ENCODE measurements at places on chromosomes 4 and X.
A peak's percentile ranks its signal among the peaks of the same experiment; 100 is the strongest.

DNA sequence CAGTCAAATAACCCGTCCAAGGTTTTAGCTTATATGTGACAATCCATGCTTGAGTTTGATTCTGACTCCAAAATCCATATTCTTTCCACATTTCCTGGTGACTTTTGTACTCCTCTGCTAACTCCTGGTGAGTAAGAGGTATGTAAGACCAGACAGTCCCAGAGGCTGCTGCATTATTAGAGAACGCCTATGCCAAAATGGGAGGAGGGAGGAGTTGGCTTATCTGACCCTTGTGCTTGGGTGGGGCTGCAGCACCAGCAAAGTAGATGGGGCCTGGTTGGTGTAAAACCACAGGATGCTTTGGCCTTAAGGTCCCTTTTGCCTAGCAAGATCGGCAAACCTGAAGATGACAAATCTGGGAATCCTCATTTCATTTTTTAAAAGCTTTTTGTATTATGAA, 9.1 kb upstream of the RNF212 start:
- no peak for DNase-seq

- DNase-seq, result no peak
Measured at GRCh38 chr4:14853176-14853943, 148.9 kb upstream of the CPEB2 start.

DNA sequence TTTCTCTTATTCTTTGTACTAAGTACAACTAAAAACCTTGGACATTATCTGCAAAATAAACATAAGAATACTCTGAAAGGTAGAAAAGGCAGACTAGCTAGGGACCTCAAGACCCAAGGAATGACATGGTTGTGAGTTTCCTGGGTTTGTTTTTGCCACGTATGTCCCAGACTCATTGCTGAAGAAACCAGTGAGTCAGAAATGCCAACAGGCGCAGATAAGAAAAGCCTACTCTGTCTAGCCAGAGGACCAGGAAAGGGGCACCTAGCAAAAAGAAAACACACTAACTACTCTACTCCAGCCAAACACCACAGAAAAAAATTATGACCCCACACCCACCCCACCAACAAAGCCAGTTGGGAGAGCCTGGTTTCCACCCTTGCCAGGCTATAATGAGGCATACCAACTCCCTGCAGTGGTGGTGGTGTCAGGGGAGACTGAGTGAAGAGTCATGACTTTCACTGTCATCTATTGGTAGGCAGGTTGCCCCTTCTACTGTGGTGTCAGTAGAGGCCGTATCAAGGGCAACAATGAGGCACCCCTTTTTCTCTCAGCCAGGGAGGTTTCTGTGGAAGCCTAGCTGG, 10.9 kb downstream of the MTMR1 start:
- DNase-seq, result no peak

- DNase-seq, result no peak
Measured at GRCh38 chr4:80053140-80053910, 19.7 kb downstream of the ANTXR2 start.

- no peak for DNase-seq
Measured at GRCh38 chr4:163610648-163611047, 116.2 kb downstream of the TMA16 start.

GRCh38 chrX:154541896-154542722, 4.5 kb downstream of the G6PD start:
- peak; percentile 43 for DNase-seq

GRCh38 chr4:102338405-102338804, 6.9 kb downstream of the SLC39A8 start:
- DNase-seq, result no peak

DNA sequence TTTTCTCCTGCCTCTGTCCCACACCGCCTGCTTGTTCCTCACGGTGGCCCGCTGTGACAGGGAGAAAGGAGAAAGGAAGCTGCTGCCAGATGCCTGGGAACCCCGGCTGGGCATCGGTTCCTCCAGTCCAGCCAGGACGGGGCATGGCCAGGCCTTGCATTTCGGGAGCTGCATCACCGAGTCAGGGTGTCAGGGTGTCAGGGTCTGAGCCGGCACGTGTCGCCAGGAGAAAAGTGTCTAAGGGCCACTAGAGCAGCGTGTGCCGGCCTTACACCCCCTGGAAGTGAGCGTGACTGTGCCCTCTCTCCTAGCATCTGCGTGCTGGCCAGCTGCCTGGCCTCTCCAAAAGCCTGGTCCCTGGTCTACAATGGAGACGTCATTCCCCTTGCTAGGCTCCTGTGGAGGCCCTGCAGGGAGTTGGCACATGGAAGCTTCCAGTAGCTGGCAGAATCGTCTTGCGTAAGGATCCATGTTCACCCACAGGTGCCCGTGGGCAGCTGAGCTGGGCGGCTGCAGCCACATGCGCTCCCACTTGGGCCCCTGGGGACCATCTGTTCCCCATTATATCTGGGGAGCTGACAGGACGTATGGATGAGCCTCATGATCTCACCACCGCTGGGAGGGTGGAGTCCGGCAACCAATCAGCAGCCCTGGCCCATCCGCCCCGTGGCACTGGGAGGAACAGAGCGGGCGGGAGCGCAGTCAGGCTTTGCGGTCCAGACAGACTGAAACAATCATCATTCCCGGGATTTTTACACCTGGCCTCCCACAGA, 39.9 kb upstream of the HMX1 start:
- no peak for DNase-seq

- no peak for DNase-seq
Measured at GRCh38 chrX:39397561-39398199, 596.4 kb downstream of the MID1IP1 start.

- no peak for DNase-seq
Measured at GRCh38 chrX:23003116-23003515, 3.4 kb downstream of the DDX53 start.

DNA sequence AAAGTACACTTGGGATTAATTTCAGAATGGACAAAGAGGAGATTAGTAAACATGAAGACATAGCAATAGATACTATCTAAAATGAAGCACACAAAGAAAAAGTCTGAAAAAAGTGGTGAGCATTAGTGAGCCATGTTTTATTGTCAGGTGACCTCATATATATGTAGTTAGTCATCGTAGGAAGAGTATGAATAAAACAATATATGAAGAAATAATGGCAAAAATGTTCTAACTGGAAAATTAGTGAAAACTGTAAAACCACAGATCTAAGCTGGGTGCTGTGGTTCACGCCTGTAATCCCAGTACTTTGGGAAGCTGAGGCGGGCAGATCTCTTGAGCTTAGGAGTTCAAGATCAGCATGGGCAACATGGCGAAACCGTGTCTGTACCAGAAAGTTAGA, 67.9 kb downstream of the RBPJ start:
- no peak for DNase-seq

DNA sequence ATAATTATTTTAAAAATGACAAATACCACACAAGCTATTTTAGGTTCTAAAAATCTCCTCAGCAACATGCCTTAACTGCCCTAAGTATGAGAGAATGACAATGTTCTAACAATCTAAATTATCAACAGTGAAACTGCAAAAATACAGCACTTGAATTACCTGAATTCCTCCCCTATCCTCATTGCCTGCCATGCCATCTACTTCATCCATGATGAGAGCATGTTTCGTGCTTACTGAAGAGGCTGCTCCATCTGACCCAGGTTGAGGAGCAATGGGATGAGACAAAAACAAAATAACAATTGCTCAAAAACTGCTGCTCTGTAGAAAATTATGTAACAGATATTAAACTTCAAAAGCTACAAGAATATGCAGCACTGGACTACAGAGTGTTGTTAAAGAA, 63.3 kb downstream of the RFC1 start:
- DNase-seq, result no peak

DNA sequence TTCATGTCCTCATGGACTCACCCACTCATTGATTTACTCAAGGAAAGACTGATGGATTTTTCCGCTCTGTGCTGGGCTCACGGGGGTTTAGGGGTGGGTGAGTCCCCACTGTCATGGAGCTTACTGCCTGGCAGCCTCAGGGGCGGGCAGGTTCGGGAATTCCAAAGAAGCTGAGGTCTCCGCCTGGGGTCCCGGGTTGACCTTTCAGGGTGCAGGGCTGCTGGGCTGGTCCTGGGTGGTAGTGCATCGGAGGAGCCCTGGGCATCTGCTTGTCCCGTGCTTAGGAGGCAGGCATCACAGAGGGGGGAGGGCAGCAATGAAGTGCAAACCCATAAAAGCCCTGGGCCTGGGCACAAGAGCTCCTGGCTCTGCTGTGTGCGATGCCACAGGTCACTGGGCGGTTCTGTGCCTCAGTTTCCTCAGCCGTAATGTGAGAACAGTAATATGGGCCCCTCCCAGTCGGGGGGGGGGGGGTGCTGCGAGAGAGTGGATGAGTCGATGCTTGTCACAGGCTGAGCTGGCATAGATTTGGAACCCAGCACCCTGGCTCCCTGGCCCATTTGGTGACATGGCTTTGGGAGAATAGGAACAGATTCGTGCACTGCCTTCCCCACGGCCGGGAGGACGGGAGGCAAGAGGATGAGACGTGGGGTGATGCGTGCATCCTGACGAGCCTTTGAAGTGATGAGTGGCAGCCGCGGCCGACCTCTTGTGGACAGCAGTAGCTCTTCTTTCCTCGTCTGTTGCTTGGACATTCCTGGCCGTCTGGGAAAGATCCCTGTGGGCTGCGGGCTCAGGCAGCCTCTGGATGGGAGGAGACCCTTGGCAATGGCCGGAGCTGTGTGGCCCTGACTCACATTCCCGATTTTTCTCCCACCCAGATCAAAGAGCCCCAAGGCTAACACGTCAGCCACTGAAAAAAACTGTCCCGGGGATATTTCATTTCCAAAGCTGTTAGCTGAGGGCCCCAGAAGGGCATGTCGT, 42.0 kb downstream of the PSAPL1 start:
- DNase-seq, result no peak

DNA sequence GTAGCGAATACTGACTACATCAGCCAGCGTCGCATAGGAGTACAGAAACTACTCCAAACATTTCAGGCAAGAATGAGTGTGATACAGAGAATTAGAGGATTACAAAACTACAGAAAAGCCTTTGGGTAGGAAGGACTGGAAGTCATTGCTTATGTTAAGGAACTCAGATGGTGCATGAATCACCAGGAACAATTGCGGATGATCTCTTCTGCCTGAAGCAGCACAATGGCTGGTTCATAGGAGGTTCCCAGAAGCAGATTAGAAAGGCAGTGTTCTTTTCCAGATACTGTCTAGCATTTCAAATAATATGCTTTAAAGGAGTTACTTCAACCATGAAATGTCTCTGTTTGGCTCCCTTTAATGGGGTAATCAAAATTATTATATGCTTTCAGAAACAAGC, 42.5 kb upstream of the MAP9 start:
- DNase-seq, result no peak
